Activated CD4-positive, alpha-beta T cell treated with anti-CD3 and anti-CD28 coated beads for 1 hour (primary cell): ENCODE measurements at places on chromosomes 6 and 20.

- DNase-seq = no peak
Measured at GRCh38 chr6:156846845-156847599, 69.8 kb downstream of the ARID1B start.

- no peak for DNase-seq
Measured at GRCh38 chr6:140178520-140178919, 804.1 kb upstream of the CITED2 start.

- DNase-seq = no peak
Measured at GRCh38 chr6:2547355-2547754, 203.4 kb downstream of the MYLK4 start.

DNA sequence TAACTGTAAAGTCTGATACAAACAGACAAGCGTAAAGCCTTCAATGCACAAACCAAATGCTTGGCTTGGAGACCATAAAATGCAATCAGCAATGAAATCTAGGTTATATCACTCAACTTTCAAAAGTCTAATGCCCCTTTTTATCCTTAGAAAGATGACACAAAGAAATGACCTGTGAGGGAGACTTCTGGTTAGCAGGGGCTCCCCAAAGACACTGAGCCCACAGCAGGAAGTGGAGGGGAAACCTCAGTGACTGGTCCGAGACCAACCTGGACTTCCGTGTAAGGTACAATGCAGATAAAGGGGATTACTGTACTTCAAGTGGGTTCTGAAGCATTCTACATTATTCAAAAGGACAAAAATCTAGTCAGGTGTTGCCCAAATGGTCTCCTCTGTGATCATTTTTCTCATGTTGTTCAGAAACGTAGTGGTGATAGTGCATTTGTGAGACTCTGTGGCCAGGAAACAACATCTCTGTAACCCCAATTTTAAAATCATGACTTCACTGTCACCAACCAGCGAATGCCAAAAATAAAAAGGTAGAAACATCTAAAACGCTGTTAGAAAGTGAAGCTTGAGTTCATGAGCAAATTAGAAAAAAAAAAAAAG is 88.2 kb downstream of the HIVEP2 start:
- no peak for DNase-seq

DNA sequence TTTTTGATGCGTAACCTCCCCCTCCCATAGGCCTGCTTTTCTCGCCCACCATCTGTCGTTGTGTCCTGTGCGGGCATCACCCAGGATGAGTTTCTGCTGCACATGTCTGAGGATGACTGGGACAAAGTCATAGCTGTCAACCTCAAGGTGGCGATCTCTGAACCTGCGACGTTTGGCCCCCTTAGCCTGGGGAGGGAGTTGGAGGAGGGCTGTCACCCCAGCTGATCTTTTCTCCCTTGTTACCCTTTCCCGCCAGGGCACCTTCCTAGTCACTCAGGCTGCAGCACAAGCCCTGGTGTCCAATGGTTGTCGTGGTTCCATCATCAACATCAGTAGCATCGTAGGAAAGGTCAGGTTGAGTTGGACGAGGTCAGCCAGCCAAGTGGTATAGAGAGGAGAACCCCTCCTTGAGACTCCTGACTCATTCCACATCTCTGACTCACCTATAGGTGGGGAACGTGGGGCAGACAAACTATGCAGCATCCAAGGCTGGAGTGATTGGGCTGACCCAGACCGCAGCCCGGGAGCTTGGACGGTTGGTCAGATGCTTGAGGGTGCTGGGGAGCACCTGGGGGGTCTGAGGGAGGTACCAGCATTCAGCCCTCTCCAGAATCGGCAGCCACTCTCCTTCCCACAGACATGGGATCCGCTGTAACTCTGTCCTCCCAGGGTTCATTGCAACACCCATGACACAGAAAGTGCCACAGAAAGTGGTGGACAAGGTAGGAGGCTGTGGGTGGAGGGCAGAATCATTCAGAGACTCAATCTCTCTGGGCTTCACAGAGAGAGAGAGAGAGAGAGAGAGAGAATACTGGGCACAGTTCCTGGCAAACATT is 954 bp downstream of the HSD17B8 start:
- DNase-seq = no peak

GRCh38 chr6:12546410-12547002 is 170.1 kb upstream of the PHACTR1 start:
- DNase-seq = no peak

GRCh38 chr20:57483287-57484050 is 41.5 kb downstream of the CTCFL start:
- DNase-seq = no peak

DNA sequence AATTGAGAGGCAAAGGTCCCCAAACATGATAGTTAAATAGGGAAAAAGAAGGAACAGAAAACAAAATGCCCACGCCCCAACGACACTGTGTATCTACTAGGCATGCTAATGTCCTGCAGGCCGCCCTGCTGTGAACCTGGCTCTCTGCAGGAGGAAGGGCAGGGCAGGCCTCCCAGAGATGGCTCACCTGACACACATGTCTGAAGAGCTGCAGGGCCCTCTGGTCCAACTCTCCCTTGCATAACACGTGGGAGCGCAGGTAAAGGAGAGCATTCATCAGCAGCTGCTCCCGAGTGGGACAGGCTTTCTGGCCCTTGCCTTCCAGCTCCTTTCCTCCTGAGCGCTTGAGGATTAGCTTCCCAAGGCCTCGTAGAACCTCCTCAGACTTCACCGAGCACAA is 53.7 kb upstream of the LYRM2 start:
- no peak for DNase-seq

GRCh38 chr20:32670773-32671455 is 2.8 kb downstream of the C20orf203 start:
- DNase-seq = no peak

GRCh38 chr6:11586117-11586516 is 48.6 kb downstream of the TMEM170B start:
- no peak for DNase-seq

- no peak for DNase-seq
Measured at GRCh38 chr20:18416486-18416885, 50.3 kb downstream of the DZANK1 start.

DNA sequence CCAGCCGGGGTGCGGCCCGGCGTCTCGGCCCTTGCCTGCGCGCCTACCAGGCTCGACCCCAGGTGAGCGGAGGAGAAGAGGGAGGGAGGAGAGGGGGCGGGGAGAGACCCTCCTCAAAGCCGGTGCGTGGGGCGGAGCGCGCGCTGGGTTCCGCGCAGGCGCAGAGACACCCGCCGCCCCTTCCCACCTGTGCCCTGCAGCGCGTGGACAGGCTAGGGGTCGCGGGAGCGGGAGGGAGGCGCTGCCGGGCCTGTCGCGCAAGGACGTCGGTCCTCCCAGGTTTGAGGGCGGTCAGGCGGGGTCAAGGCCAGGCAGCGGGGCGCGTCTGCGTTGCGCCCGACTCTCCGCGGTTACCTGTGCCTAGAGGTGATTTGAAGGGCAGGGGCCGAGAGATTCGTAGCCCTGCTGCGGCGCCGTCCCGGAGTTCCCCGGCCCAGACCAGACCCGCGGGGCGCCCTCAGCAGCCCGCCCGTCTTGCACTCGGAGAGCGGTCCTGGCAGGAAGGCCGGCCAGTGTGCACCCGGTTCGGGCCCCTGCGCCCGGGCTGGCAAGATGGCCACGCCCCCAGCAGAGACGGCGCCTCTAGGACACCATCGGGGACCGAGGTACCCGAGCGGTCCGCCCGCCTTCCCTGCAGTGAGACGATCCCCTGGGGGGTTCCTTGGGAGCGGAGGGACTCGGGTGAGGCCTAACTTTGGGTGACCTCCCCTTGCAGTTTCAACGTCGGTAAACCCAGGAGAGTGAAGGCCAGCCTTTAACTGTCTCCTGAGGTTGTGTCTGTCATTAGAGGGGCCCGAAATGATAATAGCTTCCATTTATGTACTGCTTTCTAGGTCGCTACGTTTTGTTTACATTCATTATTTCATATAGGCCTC is 546 bp downstream of the C6orf136 start:
- peak; percentile 72 for DNase-seq

- DNase-seq = no peak
Measured at GRCh38 chr20:11204926-11205768, 531.3 kb upstream of the JAG1 start.

DNA sequence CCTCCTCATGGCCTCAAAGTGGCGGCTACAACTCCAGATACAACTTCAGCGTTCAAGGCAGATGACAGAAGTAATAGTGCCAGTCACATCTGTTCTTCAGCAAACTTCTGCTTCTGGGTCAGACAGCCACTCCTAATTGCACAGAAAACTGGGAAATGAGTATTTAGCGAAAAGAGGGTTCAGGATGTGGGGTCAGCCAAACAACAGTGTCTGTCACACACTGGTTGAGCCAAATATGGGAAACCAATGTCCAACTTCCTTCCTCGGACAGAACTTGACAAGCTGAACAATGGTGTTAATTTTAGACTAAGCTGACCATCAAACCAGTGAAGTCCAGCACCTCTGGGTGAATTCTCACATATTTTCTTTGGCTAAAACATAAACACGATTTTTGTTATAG is 22.1 kb downstream of the NUDT3 start:
- DNase-seq = no peak

- no peak for DNase-seq
Measured at GRCh38 chr6:150119173-150119572, 23.7 kb upstream of the PPP1R14C start.

DNA sequence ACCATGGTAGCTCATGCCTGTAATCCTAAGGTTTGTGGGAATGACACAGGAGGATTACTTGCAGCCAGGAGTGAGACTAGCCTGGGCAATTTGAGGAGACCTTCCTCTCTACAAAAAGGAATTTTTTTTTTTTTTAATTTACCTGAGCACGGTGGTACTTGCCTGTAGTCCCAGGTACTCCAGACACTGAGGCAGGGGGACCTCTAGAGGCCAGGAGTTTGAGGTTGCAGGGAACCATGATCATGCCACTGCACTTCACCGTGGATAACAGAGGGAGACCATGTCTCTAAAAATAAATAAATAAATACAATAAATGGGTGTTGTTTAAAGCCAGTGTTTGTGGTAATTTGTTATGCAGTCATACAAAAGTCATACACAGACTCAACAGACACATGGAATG is 2.4 kb upstream of the HLA-F start:
- DNase-seq = no peak

GRCh38 chr6:50025258-50025657 is 3.5 kb upstream of the DEFB110 start:
- no peak for DNase-seq

- peak; percentile 83 for DNase-seq
Measured at GRCh38 chr20:48921168-48921882, at the start of gene ARFGEF2. Gene ARFGEF2, plus strand, starts transcription at chr20:48921711. Its CDS starts 179 bp downstream, at chr20:48921890.

- no peak for DNase-seq
Measured at GRCh38 chr6:39200498-39201020, 28.7 kb downstream of the KCNK5 start.

DNA sequence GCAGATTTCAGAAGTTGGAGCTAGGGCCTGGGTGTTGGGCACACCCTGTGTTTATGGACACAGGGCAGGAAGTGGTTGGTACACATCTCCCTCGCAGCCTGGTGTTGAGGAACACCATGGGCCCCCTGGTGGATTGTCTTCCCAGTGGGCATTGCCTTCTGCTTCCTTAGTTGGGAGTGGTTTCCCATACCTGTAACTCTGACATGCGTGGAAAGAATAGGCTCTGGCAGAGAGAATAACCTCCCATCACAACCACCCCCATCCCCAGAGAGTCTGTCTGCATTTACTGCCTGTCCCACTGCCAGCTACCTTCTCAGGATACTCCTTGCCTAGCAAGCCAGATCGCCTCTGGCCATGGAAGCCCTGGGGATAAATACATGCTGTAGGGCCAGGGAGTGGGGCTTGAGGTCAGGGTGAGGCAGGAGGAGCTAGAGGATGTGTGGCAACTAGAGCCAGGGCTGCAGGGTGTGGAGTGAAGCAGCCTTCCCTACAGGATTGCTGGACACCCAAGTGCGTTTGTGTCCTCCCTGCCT is 14.7 kb downstream of the LRRC73 start:
- no peak for DNase-seq

DNA sequence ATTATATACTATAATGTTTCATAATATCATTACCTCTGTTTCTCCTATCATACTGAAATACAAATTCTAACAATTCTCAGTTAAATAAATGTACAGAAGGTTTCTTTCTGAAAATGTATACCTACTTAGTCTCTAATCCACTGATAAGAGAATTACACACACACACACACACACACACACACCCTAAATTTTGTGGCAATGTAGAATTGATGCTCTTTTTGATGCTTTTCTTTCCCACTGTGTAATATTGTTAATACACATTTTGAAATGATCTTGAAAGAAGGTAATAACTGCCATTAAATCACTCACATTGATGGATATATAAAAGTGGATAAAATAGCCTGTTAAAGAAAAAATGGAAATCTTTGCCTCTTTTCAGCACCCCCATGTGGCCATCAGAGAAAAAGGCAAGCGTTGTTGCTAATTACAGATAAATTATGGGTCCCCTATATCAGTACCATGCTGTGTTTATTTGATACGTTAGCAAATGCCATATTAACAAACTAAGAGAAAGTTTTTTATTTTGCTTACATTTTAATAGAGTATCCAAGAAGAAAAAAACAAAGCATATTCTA is 76.6 kb upstream of the VGLL2 start:
- no peak for DNase-seq

GRCh38 chr20:924639-925038 is 8.5 kb upstream of the ANGPT4 start:
- no peak for DNase-seq

- no peak for DNase-seq
Measured at GRCh38 chr6:96939007-96939805, 14.7 kb downstream of the KLHL32 start.

DNA sequence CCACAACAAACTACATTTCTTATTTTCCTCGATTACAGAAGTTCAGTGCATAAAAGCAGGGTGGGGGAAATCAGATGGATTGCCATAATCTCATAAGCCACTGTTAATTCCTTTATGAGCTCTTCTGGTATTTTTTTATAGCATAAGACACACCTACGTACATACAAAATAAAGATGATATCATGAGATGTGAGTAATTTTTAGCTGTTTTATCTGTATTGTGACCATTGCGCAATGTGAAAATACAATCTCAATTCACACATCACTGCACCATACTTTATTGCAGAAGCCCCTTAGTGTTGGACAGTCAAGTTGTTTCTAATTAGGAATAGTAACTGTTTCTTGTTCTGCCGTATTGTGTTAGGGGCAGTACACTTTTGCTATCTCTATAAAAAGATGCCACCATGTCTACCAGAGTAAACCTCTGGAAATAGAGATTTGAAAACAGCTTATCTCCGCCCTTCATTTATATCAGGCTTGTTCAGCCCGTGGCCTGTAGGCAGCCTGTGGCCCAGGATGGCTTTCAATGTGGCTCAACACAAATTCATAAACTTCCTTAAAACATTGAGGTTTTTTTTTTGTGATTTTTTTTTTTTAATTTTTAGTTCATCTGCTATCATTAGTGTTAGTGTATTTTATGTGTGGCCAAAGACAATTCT is 90.4 kb downstream of the FARS2 start:
- DNase-seq = no peak
